CD4-positive, alpha-beta T cell treated with Interleukin-15 for 4 hours (primary cell): ENCODE measurements at places on chromosomes 6 and 20.

GRCh38 chr6:10351791-10352190, 63.1 kb downstream of the TFAP2A start:
- DNase-seq, result no peak

GRCh38 chr6:24494821-24495795, at the start of gene ALDH5A1:
ALDH5A1 (plus strand) TSS chr6:24494969; CDS start chr6:24494997, 28 bp downstream.
- peak; percentile 71 for DNase-seq

DNA sequence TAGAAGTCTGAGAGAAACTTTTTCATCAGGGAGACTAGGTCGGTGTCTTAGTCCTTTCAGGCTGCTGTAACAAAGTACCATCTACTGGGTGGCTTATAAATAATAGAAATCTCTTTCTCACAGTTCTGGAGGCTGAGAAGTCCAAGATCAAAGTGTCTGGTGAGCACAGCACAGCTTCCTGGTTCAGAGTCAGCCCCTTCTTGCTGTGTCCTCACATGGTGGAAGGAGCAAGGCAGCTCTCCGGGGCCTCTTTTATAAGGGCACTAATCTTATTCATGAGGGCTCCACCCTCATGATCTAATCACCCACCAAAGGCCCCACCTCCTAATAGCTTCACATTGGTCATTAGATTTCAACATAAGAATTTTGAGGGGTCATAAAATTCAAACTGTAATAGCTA, 122.8 kb downstream of the CCDC170 start:
- DNase-seq, result no peak

- no peak for DNase-seq
These were observed 86.6 kb downstream of the ZFAND3 start for GRCh38 chr6:37906121-37906520.

GRCh38 chr6:165300422-165300936, 8.9 kb downstream of the C6orf118 start:
- no peak for DNase-seq

GRCh38 chr6:103783329-103783728, 1076.4 kb downstream of the HACE1 start:
- no peak for DNase-seq

DNA sequence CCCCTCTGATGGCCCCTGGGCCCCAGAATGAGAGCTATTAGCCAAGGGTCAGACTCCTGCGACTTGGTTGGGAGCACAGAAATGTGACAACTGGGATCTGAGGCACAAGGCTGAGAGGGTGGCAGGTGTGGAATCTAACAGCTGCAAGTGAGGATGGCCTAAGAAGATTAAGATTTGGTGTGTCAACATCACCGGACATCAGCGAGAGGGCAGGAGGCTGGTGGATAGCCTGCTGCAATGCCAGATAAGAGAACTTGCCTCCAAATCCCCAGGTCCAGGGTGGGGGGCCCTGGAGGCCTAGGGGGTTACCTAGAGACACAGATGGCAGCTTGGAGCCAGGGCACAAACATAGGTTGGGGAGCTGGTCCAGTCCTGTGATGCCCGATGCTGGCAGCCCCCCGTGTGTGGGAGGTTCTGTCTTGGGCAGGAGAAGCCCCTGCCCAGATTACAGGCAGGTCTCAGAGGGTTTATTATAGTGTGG, 155.8 kb downstream of the GRM4 start:
- DNase-seq, result no peak

DNA sequence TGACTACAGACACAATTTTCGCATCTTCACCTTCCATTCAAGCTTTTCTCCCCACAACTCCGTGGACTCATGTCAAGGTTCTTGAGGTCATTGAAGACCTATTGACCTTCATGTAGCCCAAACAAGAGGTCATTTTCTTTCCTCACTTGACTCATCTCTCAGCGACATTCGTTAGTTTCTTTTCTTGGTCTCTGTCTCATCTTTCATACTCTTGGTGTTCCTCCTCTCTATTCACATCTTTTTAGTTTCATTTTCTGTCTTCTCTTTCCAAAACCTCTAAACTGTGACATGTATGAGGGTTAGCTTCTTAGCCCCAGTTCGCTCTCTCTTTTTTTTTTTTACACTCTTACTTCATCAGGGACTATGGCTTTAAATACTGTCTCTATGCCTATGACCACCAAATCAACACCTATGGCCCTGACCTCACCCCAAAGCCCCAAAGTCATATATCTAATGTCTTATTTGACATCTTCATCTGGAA, 128.6 kb upstream of the BACH2 start:
- DNase-seq, result peak; percentile 35

- DNase-seq, result no peak
These were observed 541.0 kb upstream of the ADGRB3 start for GRCh38 chr6:68094070-68094469.

GRCh38 chr20:63738687-63739129, 868 bp upstream of the SLC2A4RG start:
- DNase-seq, result no peak

DNA sequence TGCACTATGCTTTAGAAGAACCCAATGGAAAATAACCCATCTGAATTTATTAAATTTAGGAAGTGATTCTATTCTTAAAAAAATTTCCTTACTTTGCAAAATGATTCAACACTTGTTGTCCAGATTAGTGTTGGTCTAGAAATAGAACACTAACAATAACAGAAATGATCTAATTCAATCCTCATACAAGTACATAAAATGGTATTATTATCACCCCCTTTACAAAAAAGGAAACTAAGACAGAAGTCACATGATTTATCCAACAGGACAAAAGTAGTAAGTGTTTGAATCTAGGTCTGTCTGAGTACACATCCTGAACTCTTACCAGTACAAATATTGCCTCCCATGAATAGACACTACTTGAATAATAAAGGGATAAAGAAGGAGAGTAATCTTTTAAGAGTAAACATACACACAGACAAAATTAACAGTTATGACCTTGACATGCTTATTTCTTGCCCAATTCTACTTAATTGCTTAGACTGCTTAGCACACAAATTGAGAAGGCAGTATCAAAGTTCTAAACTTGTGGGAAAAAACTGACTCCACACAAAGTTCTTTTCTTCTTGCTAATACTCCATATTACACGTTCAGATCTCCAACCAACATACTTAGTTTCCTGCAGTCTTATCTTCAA, 195.4 kb upstream of the RUNX2 start:
- DNase-seq, result no peak

- DNase-seq, result no peak
These were observed 157.4 kb downstream of the TSHZ2 start for GRCh38 chr20:53129563-53129962.

DNA sequence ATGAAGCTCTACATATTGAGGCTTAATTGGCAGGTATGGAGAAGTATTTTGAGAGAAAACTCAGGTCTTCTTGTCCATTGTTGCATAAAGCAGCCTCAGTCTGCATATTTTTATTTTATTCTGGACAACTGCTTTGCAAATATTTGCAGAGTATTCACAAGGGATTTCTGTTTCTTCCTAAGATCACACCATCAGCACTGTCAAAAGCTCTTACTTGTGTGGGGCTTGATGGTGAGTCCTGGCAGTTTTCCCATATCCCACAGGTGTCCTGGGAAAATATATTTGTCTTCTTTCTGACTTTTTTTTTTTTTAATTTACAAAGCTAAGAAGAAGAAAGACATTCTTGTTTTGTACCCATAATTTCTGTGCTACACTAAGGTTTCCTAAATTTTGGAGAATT, 16.9 kb upstream of the MLIP start:
- DNase-seq, result no peak

DNA sequence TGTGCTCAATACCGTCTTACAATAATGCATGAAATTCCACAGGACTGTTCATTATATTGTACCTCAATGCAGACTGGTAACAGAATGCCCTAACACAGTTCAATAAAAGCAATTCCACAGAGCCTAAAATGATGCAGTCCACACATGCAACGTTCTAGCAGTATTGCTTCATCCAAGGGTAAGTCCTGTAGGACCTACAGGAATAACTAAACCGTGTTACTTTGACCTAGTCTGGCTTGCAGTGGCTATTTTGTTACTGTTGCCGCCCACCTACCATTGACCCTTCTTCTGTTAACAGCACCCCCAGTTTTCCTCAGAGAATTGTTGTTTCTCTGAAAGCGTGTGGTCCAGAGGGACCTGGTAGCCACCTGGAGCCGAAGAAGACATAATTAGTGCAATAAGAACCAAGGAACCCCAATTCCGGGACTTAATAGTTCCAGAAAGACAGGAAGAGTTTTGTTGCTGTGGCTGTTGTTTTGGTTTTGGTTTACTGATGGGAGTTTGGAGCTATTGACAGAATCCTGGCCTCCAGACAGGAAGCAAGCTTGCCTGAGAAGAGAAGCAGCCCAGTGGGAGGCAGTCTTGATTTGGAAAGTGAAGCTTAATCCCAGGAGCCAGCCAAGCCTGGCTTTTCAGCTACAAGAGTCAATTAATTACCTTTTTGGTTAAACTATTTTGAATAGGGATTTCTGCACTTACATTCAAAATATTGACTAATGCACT, 91.3 kb downstream of the FRK start:
- DNase-seq, result no peak

- DNase-seq, result no peak
These were observed 92.0 kb upstream of the FRMD1 start for GRCh38 chr6:168170841-168171601.

GRCh38 chr6:146857980-146858347, 259.2 kb downstream of the ADGB start:
- no peak for DNase-seq

DNA sequence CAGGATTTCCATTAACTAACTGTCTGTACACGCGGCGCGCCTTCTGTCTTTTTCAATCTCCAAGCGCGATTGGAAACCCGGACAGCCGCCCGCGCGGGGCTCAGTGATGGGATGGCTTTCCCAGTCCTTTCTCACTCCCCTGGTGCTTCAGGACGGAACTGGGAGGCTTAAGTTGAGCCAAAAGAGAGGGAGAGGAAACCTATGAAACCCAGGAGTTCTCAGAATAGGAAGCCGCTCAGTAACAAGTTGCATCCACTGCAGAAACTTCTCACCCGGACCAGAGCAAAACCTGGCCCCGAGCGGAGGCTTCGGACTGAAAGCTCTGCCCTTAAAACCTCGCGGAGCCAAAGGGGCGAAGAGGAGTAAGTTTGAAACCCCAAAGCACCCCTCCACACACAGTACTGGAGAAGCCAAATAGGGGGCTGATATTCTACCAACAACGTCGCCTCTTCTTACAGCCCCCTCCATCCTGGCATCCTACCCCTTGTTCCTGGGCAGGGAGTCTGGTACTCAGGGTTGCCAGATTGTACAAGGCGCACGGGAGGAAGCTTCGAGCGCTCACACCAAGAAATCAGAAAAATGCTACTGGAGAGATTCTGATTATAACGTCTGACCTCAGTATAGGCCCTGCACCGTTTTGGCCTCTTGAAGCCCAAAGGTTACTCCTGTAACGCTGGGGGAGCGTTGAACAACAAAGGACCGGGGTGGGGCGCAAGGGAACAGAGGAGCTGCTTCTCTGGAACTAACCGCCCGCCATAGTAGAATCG, 906 bp upstream of the COL12A1 start:
- no peak for DNase-seq

GRCh38 chr6:45310118-45310788, 17.9 kb upstream of the RUNX2 start:
- DNase-seq, result peak; percentile 35

DNA sequence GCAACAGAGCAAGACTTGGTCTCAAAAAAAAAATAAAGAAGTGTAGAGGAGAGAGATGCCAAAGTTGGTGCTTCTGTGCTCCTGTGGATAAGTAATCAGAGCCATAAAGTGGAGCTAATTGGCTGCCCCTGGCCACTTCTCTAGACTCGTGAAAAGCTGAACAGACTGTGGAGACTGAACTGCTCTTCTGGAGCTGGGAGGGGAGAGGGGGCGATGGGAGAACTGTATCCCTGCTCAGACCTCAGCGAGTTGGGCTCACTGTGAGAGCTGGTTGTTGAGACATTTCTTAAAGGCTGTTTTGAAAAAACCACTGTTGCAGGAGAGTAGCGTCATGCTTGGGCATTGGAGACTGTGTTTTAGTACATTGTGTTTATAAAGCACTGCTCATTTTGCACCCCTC, 125.7 kb downstream of the TCP11 start:
- no peak for DNase-seq

- no peak for DNase-seq
These were observed 573.1 kb upstream of the RNF217 start for GRCh38 chr6:124389127-124389526.

GRCh38 chr6:137944793-137945498, 77.9 kb downstream of the TNFAIP3 start:
- DNase-seq, result peak; percentile 57

DNA sequence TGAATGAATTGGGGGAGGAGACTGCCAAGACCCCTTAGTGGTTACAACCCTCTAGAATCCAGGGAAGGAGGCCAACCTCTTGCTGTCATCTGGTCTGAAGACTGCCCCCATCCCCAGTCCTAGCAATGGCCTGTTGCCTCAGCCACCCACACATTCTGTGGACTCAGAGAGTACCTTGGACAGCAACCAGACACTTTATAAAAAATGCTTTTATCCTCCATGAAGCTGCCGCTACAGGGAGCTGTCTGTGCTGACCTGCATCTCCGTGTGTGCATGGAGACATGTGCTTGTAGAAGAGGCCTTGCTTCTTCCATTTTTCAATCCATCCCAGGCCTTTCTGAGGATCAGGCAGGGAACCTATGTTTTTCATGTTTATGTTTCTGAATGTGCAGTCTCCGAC, 15.2 kb downstream of the CDH22 start:
- DNase-seq, result no peak

GRCh38 chr20:62804627-62805154, at the start of gene OGFR:
OGFR (plus strand) TSS chr20:62804835; CDS start chr20:62804860, 25 bp downstream.
- DNase-seq, result peak; percentile 68

GRCh38 chr6:1612974-1613306, 3.2 kb downstream of the FOXC1 start:
- no peak for DNase-seq

GRCh38 chr20:22407237-22408193, 176.9 kb downstream of the FOXA2 start:
- no peak for DNase-seq

DNA sequence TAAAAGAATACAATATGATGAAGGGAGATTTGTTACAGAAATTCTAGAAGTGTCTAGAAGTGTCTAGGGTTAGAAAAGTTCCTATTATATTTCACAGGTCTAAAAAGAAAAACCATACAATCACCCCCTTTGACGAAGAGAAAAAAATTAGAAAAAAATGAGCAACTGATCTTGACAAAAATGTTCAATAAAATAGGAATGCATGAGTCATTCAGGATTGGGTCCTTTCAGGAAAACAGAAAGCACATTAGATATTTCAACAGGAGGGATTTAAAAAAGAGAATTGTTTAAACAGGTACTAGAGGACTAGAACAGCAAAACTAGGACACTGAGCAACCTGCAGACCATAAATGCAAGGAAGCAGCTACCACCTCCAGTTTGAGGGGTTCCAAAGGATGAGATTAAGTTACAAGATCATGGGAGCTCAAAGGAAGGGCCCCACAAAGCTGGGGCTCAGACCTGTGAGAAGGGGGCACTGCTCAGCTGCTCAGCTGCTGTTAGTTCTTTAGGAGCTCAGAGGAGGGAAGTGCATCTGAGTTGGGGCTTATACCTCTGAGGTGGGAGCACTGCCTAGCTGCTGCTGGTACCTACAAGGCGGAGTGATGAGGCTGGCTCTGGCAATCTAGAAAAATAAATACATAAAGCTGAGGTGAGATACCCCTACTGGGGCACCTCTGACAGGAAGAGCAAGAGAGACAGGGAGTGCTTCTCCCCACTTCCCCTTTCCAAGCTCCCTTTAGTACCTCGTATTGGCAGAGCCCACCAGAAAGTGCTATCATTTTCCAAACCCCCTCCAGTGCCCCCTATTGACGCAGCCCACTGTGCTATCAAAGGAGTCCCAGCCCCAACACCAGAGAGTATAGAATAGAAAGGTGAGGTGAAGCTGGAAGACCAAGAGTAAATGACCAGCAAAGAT, 27.1 kb upstream of the BEND6 start:
- DNase-seq, result no peak

GRCh38 chr6:83252719-83253118, 59.6 kb downstream of the RWDD2A start:
- DNase-seq, result no peak

GRCh38 chr6:55399351-55399750, 72.1 kb downstream of the GFRAL start:
- no peak for DNase-seq
